ENCODE measurements at places on chromosomes 13 and 19.
A peak's percentile ranks its signal among the peaks of the same experiment; 100 is the strongest.

- DNase-seq = no peak
Measured at GRCh38 chr19:42272989-42273406, 3.9 kb downstream of the CIC start.

DNA sequence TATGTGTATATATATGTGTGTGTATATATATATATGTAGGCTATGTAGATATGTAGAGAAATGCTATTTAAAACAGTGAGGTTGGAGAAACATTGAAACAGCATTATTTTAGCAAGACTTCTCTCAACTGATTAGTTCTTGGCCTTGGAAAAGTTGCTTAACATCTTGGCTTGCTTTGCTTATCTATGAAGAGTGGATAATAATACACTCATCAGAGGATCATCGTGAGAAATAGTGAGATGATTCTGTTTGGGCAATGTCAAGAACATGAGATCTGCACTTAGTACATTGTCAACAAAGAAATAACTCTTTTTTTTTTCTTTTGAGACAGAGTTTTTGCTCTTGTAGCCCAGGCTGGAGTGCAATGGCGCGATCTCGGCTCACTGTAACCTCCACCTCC, 128.3 kb downstream of the KLF5 start:
- DNase-seq = peak; percentile 15

DNA sequence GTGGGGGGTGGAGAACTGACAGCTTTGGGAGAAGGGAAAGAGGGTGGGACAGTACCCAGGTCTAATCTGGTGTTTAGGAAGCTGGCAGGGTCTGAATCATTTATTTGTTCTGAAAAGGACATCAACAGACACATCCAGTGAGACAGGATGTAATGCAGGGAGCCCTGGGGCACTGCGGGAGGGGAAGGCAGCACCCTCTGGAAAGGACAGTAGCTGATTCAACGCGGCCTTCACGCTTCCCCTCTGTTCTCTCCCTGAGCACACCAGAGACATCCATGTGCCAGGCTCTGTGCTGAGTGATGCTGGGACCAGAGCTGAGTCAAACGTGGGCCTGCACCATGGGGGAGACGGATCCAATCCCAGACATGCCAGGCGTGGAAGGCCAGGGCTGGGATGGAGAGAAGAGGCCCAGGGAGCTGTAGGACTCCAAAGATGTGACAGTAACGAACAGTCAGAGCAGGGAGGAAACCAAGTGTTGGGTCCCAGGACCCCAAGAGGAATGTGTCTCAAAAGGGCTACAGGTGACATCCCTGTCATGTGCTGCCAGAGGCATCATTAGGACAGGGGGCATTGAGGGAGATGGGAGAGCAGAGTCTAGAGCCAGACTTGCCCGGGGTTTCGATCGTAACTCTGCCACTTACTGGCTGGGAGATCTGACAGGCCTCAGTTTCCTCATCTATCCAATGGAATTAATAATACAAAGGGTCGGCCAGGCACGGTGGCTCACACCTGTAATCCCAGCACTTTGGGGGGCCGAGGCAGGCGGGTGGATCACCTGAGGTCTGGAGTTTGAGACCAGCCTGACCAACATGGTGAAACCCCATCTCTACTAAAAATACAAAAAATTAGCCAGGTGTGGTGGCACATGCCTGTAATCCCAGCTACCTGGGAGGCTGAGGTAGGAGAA, 1.7 kb downstream of the ETFB start:
- DNase-seq = peak; percentile 38

GRCh38 chr13:93233997-93234416, 7.4 kb downstream of the GPC6 start:
- no peak for DNase-seq

DNA sequence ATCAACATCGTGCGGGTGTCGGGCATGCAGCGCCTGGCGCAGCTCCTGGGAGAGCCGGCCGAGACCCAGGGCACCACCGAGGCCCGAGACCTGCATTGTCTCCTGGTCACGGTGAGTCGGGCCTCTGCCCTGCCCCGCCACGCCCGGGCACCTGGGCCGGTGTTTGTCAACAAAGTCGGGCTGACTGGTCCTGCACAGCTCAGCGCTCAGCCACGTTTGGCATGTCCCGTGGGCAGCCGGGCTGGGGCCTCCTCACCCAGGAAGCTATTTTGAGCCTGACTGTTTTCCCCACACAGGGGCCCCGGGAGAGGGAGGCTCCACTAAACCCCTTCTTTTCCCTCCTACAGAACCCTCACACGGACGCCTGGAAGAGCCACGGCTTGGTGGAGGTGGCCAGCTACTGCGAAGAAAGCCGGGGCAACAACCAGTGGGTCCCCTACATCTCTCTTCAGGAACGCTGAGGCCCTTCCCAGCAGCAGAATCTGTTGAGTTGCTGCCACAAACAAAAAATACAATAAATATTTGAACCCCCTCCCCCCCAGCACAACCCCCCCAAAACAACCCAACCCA, 1.3 kb downstream of the GADD45B start:
- peak; percentile 51 for DNase-seq

- DNase-seq = peak; percentile 59
Measured at GRCh38 chr19:34260771-34261173, 6.4 kb downstream of the GARRE1 start.

- DNase-seq = peak; percentile 60
Measured at GRCh38 chr19:2636897-2637683, 65.4 kb downstream of the GNG7 start.

DNA sequence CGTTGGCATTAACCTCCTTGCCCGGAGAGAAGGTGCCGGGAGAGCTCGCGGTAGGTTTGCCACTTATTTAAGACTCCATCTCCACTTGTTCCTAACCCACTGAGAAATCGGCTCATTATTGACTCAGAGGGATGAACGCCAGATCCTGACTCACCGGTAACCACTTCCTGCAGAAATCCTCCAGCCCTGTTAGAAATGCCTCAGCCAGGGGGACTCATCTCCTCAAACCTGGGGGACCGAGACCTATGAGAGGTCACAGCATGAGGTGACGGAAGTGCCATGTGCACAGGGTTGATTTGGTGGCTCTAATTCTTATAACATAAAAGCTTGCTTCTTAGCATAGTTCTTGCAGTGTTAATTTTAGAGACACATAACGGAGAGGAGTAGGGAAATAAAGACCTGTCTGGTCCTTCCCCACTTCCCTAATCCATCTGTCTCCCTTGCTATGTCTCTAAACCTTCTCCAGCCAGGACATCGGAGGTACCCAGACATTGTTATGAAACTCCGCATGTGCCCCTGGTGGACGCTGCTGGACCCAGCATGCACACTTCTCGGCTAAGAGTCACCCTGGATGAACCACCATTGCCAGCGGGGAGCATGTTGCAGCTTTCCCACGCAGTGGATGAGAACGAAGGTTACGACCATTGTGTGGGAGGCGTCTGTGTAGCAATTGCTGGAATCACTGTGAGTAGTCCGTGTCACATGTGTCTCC, 158.9 kb downstream of the EFNB2 start:
- peak; percentile 96 for DNase-seq

GRCh38 chr19:34118879-34119748, 53.2 kb upstream of the LSM14A start:
- no peak for DNase-seq

DNA sequence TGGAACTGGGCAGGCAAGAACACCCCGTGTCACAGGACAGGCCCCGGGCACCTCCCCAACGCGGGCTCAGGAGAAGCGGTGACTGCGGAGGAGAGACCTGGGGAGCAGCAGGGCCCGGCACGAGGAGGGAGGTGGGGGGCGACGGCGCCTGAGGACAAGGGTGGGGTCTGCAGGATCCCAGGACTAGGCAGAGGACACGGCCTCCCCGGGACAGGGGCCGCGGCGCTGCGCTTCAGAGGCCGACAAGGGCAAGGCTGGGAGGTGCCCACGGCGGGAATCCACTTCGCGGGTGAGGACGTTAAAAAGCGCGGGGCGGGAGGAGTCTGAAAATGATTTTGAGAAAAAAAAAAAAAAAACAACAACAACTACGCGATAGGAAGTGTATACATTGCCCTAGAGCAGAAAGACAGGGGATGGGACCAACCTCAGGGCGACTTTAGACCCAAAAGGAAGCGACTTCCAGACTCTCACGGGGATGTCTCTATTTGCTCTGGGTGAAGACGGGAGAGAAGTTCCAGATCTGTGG, 44.9 kb downstream of the ZNF611 start:
- no peak for DNase-seq

GRCh38 chr13:72648513-72649065, 78.8 kb downstream of the MZT1 start:
- DNase-seq = no peak

DNA sequence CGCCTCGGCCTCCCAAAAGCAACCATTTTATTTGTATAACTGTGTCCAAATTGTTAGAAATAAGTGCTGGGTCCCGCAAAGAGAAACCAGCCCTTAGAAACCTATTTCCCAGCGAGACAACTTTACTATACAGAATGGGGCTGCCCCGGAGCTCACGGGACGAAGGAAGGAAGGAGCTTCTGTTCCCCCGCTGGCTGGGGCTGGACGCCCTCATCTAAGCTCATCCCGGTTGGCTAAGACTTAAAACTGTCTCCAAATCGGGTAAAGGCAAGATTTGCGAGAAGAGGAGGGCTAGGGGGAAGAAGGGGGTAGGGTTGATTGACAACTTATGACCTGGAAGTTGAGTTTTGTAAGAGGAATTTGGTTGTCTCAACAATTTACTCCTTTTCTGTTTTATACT, 12.3 kb upstream of the BSG start:
- no peak for DNase-seq

DNA sequence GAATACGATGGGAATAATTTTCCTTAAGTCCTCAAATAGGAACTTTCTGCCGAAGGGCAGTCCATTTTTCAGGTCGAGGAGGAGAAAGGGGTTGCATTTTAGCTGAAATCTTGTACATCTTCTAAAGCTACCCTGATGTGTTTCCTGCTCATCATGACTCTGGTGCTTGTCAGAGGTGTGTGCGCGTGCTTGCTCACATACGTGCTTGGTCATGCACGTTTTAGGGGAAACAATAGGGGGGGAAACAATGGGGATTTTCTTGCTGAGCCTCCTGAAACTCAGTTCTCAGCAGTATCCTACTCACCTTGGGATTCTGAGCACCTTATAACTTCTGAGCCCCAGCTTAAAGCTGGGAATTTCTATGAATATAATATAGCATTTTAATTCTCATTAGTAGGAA, 44.7 kb downstream of the TM9SF2 start:
- DNase-seq = no peak

- no peak for DNase-seq
Measured at GRCh38 chr19:1690699-1691307, 38.4 kb upstream of the TCF3 start.

- no peak for DNase-seq
Measured at GRCh38 chr19:38933544-38933943, 2.8 kb downstream of the MRPS12 start.

- DNase-seq = no peak
Measured at GRCh38 chr13:50646070-50646469, 197.4 kb downstream of the DLEU7 start.

GRCh38 chr19:48428670-48429069, 17.1 kb upstream of the GRWD1 start:
- no peak for DNase-seq

- DNase-seq = no peak
Measured at GRCh38 chr19:5515737-5516136, 52.0 kb downstream of the TINCR start.

- DNase-seq = no peak
Measured at GRCh38 chr13:50463719-50464118, 379.8 kb downstream of the DLEU7 start.

GRCh38 chr19:16041299-16041990, 34.9 kb upstream of the TPM4 start:
- peak; percentile 81 for DNase-seq

GRCh38 chr13:101325423-101325822, 90.9 kb downstream of the NALCN start:
- DNase-seq = no peak

DNA sequence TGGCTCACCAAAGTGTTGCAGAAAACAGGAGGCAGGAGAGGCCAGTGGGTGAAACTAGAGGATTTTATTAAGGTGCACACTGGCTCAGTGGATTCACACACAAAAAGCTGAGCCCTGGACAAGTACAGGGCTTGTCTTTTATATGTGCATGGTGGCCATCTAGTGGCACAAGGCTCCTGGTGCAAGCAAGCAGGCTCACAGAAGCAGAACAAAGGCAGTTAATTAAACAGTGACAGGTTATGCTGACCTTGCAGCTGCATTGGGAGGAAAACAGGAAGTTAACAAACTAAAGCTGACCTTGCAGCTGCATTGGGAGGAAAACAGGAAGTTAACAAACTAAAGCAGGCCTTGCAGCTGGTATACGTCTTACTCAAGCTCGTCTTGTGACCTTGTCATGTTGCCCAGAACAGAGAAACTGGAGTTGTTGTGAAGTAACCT, 65.3 kb upstream of the ZNF681 start:
- DNase-seq = peak; percentile 11

DNA sequence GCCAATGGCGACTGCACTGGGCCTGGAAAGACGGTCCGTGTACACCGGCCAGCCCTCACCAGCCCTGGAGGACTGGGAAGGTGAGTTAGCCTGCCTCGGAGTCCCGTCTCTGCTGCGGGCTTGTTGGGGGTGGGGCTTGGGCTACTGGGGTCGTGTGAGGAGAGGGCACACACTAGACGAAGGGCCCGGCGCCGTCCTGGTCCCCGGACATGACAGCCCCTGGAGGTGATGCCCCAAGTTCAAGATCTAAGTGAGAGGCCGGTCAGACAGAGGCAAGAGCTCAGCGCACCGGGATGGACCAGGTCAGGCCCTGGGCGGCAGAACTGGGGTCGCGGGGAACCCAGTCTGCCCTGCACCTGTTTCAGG, 1.6 kb downstream of the CILP2 start:
- no peak for DNase-seq

DNA sequence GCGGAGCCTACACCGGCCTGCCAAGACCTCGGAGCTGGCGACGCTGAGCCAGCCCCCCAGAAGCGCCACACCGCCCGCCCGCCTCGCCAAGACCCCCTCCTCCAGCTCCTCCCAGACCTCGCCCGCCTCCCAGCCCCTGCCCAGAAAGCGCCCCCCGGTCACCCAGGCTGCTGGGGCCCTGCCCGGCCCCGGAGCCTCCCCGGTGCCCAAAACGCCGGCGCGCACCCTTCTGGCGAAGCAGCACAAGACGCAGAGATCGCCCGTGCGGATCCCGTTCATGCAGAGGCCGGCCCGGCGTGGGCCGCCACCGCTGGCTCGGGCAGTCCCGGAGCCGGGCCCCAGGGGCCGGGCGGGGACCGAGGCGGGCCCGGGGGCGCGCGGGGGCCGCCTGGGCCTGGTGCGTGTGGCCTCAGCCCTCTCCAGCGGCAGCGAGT, 10.2 kb downstream of the C19orf25 start:
- no peak for DNase-seq

DNA sequence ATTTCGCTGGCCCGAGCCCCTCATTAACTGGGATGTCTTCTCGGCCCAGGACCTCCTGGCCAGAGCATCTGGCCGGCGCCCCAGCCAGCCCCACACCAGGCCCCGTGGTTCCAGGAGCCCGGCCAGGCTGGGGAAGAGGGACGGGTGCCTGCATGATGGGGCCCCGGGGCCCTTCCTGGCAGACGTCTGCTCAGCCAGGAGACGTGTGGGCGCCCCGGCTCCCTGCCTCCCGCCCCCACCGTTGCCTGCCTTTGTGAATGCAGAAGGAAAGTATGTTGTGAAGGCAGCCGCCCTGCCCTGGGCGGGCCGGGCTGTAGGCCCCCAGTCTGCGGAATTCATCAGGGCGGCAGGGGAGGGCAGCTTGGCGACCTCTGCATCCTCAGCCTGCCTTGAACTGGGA, 4.4 kb upstream of the COMP start:
- no peak for DNase-seq

- peak; percentile 3 for DNase-seq
Measured at GRCh38 chr19:24159707-24160106, 72.7 kb downstream of the ZNF254 start.
